Caki2 (cell line): ENCODE measurements at places on chromosomes 3 and 15. TPM values are rescaled to one million over a fixed set of nuclear protein-coding genes. Genes with fewer than 3 reads are reported as not detected.

- DNase-seq = no peak
Measured at GRCh38 chr3:98806521-98806920, 43.4 kb downstream of the ST3GAL6 start.

Gene A4GNT
- total RNA-seq = not detected in 2 replicates

Gene TBC1D23
- total RNA-seq = 7.0 and 8.9 TPM in 2 replicates

- DNase-seq = peak; percentile 87
Measured at GRCh38 chr3:138921316-138922292, 25.3 kb downstream of the FOXL2 start.

DNA sequence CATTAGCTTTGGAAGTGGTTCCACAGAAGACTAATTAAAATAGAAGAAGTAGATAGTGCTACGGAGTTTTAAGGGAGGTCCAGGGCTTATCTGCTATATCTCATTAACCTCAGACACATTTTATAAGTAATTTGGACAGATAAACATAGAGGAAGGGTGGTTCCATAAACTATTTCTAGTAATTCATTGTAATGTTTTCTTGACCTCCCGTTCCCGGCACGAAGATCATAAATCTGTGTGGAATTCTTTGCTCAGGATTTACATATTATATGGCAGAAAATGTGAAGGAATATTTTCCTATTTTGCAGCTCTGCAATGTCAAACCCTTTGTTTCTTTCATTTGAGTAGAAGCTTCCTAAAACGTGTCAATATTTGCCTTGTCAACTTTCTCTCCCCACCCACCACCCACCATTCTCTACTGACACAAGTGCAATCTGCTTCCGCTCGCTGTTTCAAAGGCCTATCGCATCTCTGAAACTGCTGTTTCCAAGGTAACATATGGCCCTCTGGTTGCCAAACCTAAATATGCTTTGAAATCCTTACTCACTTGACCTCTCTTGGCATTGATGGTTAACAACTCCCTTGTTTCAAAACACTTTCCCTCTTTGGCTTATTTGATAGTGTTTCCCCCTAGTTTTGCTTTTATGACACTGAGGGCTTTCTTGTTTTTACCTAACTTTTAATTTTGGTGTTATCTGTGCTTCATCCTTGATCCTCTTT lies 21.4 kb upstream of the PLSCR5 start:
- no peak for DNase-seq

DNA sequence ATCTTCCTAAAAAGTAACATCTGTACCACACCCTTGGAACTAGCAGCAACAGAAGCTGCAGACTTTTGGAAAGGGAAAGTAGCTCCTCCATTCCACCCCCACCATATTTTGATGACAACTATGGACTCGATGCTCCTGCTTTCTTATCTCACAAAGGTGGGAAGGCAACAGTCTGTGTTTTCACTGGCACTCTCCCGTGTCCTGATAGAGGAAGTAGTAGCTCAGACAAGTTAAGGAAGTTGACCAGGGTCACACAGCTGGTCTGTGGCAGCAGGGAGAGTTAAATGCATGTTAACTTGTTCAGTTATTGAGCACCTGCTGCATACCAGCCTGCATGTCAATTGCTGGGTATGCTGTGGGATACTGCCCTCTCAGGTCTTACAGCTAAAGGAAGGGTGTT lies 33.1 kb downstream of the BHLHE40 start:
- no peak for DNase-seq
